ENCODE measurements at places on chromosomes 3 and 15.

- H3K4me1 ChIP-seq, result peaks cover 71% of the 10 kb centered on the region
- H3K36me3 ChIP-seq, result peaks cover under 1% of the 10 kb centered on the region
- H3K4me3 ChIP-seq, result no peak overlapping the region
- DNase-seq, result no peak
- no peaks in the 10 kb centered on the region for H3K27me3 ChIP-seq
Measured at GRCh38 chr3:42081838-42082473, 9.2 kb upstream of the TRAK1 start.

GRCh38 chr3:71873093-71873611, 88.2 kb upstream of the PROK2 start:
- no peak overlapping the region for H3K27ac ChIP-seq
- no peaks in the 10 kb centered on the region for H3K27me3 ChIP-seq
- H3K4me3 ChIP-seq, result no peak overlapping the region
- H3K4me1 ChIP-seq, result no peaks in the 10 kb centered on the region
- no peak for DNase-seq
- no peaks in the 10 kb centered on the region for H3K36me3 ChIP-seq

DNA sequence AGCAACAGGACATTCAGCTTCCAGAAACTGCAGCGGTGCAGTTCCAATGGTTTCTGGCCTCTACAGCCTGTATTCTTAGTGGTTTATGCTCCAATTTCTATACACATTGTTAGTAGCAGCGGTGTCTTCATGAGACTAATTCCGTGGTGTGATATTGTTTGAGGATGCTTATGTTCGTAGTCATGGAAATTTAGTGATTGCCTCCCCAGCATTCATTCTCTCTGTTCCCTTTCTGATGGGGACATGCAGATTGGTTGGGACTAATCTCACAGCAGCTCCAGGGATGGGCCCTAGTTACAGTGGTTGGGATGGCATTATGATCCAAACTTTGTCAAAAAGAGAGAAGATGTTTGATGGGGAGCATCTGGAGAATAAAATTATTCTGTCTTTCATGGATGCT, 208.6 kb downstream of the CD47 start:
- H3K27me3 ChIP-seq, result no peaks in the 10 kb centered on the region
- no peaks in the 10 kb centered on the region for H3K36me3 ChIP-seq
- DNase-seq, result no peak
- no peak overlapping the region for H3K27ac ChIP-seq
- no peaks in the 10 kb centered on the region for H3K4me1 ChIP-seq
- no peak overlapping the region for H3K4me3 ChIP-seq

- no peak overlapping the region for H3K4me3 ChIP-seq
- DNase-seq, result peak; percentile 57
- H3K36me3 ChIP-seq, result peaks cover 60% of the 10 kb centered on the region
- H3K4me1 ChIP-seq, result peaks cover 50% of the 10 kb centered on the region
- H3K27ac ChIP-seq, result peak overlapping the region; percentile 11
Measured at GRCh38 chr3:129557548-129557894, 14.5 kb downstream of the H1-8 start.

- H3K27ac ChIP-seq, result peak overlapping the region; percentile 52
- H3K27me3 ChIP-seq, result no peaks in the 10 kb centered on the region
- DNase-seq, result no peak
- peaks cover 11% of the 10 kb centered on the region for H3K4me1 ChIP-seq
- H3K4me3 ChIP-seq, result no peak overlapping the region
Measured at GRCh38 chr3:26091096-26091495, 301.2 kb downstream of the OXSM start.

DNA sequence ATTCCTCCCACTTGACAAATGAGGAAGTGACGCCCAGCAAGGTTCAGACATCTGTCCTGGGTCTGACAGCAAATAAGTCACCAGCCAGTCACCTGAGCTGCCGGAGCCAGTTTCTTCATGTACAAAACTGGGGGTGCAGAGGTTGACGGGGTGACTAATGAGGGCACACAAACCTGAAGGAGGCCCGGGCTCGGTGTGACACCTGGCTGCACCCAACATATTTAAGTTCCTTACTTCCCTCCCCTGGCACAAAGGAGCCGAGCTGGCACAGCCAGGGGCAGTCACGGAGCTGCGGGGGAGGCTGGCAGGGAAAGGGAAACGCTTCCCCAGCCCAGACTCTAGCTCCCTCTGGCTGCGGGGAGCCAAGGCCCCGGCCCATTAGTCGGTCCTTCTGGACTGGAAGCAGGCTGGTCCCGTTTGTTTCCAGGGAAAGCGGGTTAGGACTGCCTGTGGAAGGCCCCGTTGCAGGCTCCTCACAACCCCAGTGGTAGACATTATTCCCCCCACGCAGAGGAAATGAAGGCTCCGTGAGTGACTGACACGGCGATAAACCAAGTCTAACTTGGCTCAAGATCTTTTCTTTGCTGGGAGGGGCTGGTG, 2.3 kb downstream of the FBXL22 start:
- peaks cover 89% of the 10 kb centered on the region for H3K4me1 ChIP-seq
- DNase-seq, result peak; percentile 88
- no peaks in the 10 kb centered on the region for H3K36me3 ChIP-seq

DNA sequence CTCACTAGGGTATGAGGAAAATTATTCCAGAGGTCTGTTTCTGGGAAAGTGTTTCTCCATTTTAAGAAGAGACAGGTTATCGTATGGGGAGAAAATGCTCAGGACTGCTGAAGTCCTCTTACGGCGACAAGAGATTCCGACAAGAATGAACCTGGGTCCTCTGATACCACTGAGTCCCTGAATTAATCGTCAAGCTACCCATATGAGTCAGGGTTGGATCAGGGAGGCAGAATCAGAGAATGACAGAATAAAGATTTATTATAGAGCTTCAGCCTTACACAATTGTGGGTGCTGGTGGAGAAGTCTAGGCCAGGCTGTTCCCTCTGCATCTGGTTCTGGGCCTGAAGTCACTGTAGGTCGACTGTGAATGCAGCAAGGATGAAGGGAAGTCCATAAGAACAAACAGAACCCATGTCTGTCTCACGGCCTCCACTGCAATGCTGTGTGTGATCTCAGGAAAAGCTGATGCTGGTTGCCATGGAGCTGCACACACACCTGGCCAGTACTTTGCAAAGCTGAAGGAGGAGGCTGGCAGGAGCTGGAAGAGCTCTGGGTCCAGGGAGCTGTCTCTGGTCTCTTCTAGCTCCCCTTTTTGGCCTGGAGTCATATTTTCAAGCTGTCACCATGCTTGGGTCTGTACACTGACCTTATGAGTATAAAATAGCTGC, 83.9 kb downstream of the HHLA2 start:
- H3K4me1 ChIP-seq, result no peaks in the 10 kb centered on the region
- no peaks in the 10 kb centered on the region for H3K27me3 ChIP-seq
- no peak overlapping the region for H3K27ac ChIP-seq
- H3K36me3 ChIP-seq, result no peaks in the 10 kb centered on the region

DNA sequence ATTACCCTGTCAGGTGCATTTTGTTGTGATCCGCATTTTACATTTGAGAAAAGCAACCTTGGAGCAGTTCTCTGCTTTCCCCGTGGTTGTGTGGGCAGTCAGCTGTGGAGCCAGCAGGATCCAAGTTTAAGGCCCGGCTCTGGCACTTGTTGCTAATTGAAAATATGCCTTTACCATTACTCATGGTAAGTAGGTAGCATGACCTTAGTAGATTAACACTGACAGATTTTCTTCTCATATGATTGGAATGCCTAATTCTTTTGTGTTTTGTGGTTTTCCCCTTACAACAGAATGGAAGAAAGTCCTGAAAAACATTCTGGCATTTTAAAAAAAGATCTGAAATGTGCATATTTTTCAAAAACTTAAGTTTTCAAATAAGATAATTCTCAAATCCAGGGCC, 246.5 kb upstream of the LRRN1 start:
- no peaks in the 10 kb centered on the region for H3K36me3 ChIP-seq
- no peaks in the 10 kb centered on the region for H3K27me3 ChIP-seq
- H3K4me3 ChIP-seq, result no peak overlapping the region
- DNase-seq, result no peak
- H3K27ac ChIP-seq, result no peak overlapping the region
